H1 (cell line): ENCODE measurements at places on chromosomes 5 and 9. TPM values are rescaled to one million over a fixed set of nuclear protein-coding genes. Genes with fewer than 3 reads are reported as not detected.

The PKN3 gene
- total RNA-seq: 15.2 and 16.3 TPM in 2 replicates

The PCDHGB4 gene
- 7.8 and 9.1 TPM in 2 replicates for total RNA-seq

The NDUFA8 gene
- total RNA-seq: 59.8 and 61.0 TPM in 2 replicates

The DOCK2 gene
- total RNA-seq: 5.7 and 8.5 TPM in 2 replicates

The FGF1 gene
- 0.11 and 0.50 TPM in 2 replicates for total RNA-seq

The FOXD4L3 gene
- 0.15 TPM in 1 of 2 replicates, not detected in the other for total RNA-seq

The IRX4 gene
- total RNA-seq: 0.82 and 1.2 TPM in 2 replicates

The TTC23L gene
- total RNA-seq: 1.2 and 2.4 TPM in 2 replicates
